Bronchial epithelial cell (primary cell): ENCODE measurements at places on chromosomes 7 and 10. TPM values are rescaled to one million over a fixed set of nuclear protein-coding genes. Genes with fewer than 3 reads are reported as not detected.

BLNK gene
- 2.6 and 9.2 TPM in 2 replicates for total RNA-seq

RARRES2 gene
- 1.1 TPM in 1 of 2 replicates, not detected in the other for total RNA-seq

GARIN1A gene
- total RNA-seq: under 0.01 and 0.51 TPM in 2 replicates

FZD8 gene
- 5.2 and 6.8 TPM in 2 replicates for total RNA-seq

ANKRD30A gene
- total RNA-seq: not detected in 2 replicates

XRCC2 gene
- 0.26 TPM in 2 replicates for total RNA-seq

PLCE1 gene
- 0.26 and 1.0 TPM in 2 replicates for total RNA-seq

GPR146 gene
- total RNA-seq: 1.0 and 1.3 TPM in 2 replicates

TCERG1L gene
- not detected in 2 replicates for total RNA-seq

LSM8 gene
- 30.8 and 38.5 TPM in 2 replicates for total RNA-seq

AHR gene
- total RNA-seq: 85.6 and 114 TPM in 2 replicates

PTPRN2 gene
- 1.1 and 2.8 TPM in 2 replicates for total RNA-seq

PRKG1 gene
- total RNA-seq: 0.26 and 1.4 TPM in 2 replicates

PNLIPRP1 gene
- not detected in 2 replicates for total RNA-seq

DMBT1 gene
- not detected in 2 replicates for total RNA-seq

DGKB gene
- total RNA-seq: not detected in 2 replicates

ZNF804B gene
- not detected in 2 replicates for total RNA-seq

MKI67 gene
- 0.26 and 0.64 TPM in 2 replicates for total RNA-seq

NEBL gene
- 18.7 and 54.4 TPM in 2 replicates for total RNA-seq

OPALIN gene
- not detected in 2 replicates for total RNA-seq

TBXAS1 gene
- total RNA-seq: 0.26 and 0.38 TPM in 2 replicates

OAT gene
- total RNA-seq: 117 and 130 TPM in 2 replicates

NEUROD6 gene
- not detected in 2 replicates for total RNA-seq

LIPJ gene
- not detected in 2 replicates for total RNA-seq

DHTKD1 gene
- 18.4 and 20.9 TPM in 2 replicates for total RNA-seq

FAM237B gene
- not detected in 2 replicates for total RNA-seq

ASZ1 gene
- not detected in 2 replicates for total RNA-seq

ARMC3 gene
- total RNA-seq: under 0.01 TPM in 1 of 2 replicates, not detected in the other

NUTM2E gene
- 0.13 TPM in 1 of 2 replicates, not detected in the other for total RNA-seq

GIMAP1 gene
- not detected in 2 replicates for total RNA-seq

CEP55 gene
- 0.53 and 2.0 TPM in 2 replicates for total RNA-seq

ATOH7 gene
- total RNA-seq: under 0.01 TPM in 1 of 2 replicates, not detected in the other

LRCH4 gene
- 3.9 and 8.2 TPM in 2 replicates for total RNA-seq

SPOCK2 gene
- total RNA-seq: 0.13 and 0.26 TPM in 2 replicates

LBX1 gene
- not detected in 2 replicates for total RNA-seq

CPA5 gene
- 0.13 TPM in 1 of 2 replicates, not detected in the other for total RNA-seq

LRIT1 gene
- total RNA-seq: not detected in 2 replicates

GPNMB gene
- 13.4 and 57.0 TPM in 2 replicates for total RNA-seq

FAM180A gene
- total RNA-seq: 0.26 TPM in 1 of 2 replicates, not detected in the other

C10orf105 gene
- not detected in 2 replicates for total RNA-seq

CLDN3 gene
- total RNA-seq: not detected in 2 replicates

SERPINE1 gene
- 20.6 and 54.2 TPM in 2 replicates for total RNA-seq

ABCB4 gene
- total RNA-seq: not detected in 2 replicates

NRP1 gene
- 16.1 and 21.6 TPM in 2 replicates for total RNA-seq

HOXA10 gene
- total RNA-seq: not detected in 2 replicates

TLX1 gene
- total RNA-seq: not detected in 2 replicates

CFAP70 gene
- 0.79 and 2.4 TPM in 2 replicates for total RNA-seq

DLX5 gene
- total RNA-seq: 0.13 TPM in 1 of 2 replicates, not detected in the other

FAM13C gene
- total RNA-seq: under 0.01 TPM in 1 of 2 replicates, not detected in the other

PRF1 gene
- not detected in 2 replicates for total RNA-seq

SPDYE9 gene
- total RNA-seq: not detected in 2 replicates
